ENCODE measurements at places on chromosomes 4 and X. TPM values are rescaled to one million over a fixed set of nuclear protein-coding genes. Genes with fewer than 3 reads are reported as not detected.

The SOX3 gene
- not detected for total RNA-seq

DNA sequence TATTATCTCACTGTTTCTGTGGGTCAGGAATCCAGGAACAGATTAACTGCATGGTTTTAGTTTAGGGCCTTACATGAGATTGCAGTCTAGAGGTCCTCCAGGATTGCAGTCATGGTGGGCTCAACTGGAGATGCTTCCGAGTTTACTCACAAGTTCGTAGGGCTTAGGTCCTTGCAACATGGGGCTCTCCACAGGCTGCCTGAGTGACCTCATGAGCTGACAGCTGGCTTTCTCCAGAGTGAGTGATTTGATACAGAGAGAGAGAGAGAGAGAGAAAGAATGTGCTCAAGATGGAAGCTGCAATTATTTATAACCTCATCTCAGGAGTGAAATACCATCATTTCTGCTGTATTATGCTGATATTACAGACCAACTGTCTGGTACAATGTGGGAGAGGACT is 168.9 kb downstream of the GPAT3 start:
- H3K4me1 ChIP-seq, result no peaks in the 10 kb centered on the region
- H3K36me3 ChIP-seq, result no peaks in the 10 kb centered on the region
- no peaks in the 10 kb centered on the region for H3K27me3 ChIP-seq
- no peak for DNase-seq

- H3K27ac ChIP-seq, result no peak overlapping the region
- H3K4me3 ChIP-seq, result no peak overlapping the region
- H3K27me3 ChIP-seq, result no peaks in the 10 kb centered on the region
- no peak for DNase-seq
- H3K4me1 ChIP-seq, result no peaks in the 10 kb centered on the region
Observed at GRCh38 chrX:100593581-100593980, 8.8 kb downstream of the TNMD start.

The MAGEA2B gene
- total RNA-seq, result 2.2 TPM

- H3K4me1 ChIP-seq, result no peaks in the 10 kb centered on the region
- no peaks in the 10 kb centered on the region for H3K36me3 ChIP-seq
- no peak for DNase-seq
- no peaks in the 10 kb centered on the region for H3K27me3 ChIP-seq
Observed at GRCh38 chr4:120561648-120562047, 360.9 kb downstream of the PRDM5 start.

GRCh38 chr4:112951362-112952312 is 97.8 kb upstream of the ANK2 start:
- H3K4me1 ChIP-seq, result no peaks in the 10 kb centered on the region
- no peak overlapping the region for H3K4me3 ChIP-seq
- no peaks in the 10 kb centered on the region for H3K27me3 ChIP-seq
- peak; percentile 52 for DNase-seq
- no peaks in the 10 kb centered on the region for H3K36me3 ChIP-seq

- H3K36me3 ChIP-seq, result no peaks in the 10 kb centered on the region
- H3K4me3 ChIP-seq, result no peak overlapping the region
- no peaks in the 10 kb centered on the region for H3K4me1 ChIP-seq
- H3K27ac ChIP-seq, result no peak overlapping the region
- peak; percentile 44 for DNase-seq
Observed at GRCh38 chr4:46386570-46386969, 3.4 kb downstream of the GABRA2 start.

DNA sequence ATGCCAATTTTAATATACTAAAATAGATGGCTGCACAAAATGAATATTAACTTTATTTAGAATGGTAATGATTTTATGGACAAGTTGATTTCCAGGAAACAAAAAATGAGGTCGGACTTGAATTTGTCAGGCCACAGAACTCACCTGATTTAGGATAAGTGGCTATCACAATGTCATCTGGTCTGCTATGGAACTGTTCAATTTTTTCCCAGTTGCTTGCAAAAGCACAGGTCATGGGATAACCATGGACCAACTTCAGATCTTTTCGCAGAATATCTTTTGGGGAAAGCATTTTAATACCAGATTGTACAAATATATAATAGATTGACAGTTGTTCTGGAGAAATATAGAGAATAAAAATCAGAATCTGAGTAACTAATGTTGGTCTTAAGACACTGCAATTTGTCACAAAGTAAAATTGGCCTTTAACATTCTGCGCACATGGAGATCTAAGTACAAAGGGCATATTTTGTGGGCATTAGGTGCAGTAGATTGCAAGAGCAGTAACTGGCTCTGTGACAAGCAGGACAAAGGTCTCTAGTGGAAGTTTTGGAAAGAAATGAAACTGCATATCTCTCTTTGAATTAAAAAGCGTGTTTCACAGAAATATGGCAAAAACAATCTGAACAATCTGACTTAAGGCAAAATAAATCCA is 5.4 kb downstream of the SULT1B1 start:
- H3K36me3 ChIP-seq, result no peaks in the 10 kb centered on the region
- DNase-seq, result no peak
- H3K4me1 ChIP-seq, result peaks cover 13% of the 10 kb centered on the region
- H3K27me3 ChIP-seq, result no peaks in the 10 kb centered on the region
- H3K27ac ChIP-seq, result no peak overlapping the region

The SGMS2 gene
- 4.1 TPM for total RNA-seq
